ENCODE measurements at places on chromosomes 11 and 22.

DNA sequence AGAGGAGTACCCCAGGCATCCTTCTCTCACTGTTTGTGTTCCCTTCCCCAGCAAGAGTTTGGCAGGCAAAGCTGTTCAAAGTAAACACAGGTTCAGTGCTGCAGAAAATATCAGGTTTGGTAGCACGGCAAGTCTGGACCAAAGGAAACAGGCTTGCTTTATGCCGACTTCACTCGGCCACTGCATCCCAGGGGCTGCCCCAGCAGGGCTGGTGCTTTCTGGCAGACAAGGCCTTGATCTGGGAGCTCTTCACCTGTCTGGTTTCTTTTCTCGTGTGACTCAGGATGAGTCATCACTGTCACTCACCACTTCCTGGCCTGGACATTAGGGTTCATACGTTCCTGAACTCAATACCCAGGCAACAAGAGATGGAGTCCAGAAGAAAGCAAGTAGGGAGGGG lies 52.6 kb upstream of the NAV2 start:
- DNase-seq = no peak

GRCh38 chr11:68064926-68065325 lies 26.1 kb downstream of the TCIRG1 start:
- no peak for DNase-seq

DNA sequence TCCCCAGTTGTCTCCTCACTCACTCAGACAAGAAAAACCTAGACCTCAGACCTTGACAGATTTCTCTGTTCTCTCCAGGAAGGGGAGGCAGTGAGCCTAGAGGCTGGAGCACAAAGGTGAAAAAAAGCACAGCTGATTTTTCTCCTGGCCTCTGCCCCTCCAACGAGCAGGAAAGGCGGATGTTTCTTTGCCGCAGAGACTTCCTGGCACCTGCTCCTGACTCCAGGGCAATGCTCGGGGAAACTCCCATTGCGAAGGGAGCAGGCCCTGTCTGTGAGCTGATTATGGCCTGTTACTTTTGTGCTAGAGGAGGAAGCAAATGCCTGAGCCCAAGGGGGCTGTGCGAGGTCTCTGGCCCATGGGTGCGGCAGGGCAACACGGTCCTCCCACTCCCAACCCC lies 25.4 kb downstream of the MS4A10 start:
- no peak for DNase-seq

- no peak for DNase-seq
These were observed 9.4 kb downstream of the PIK3IP1 start for GRCh38 chr22:31282748-31283468.

- no peak for DNase-seq
These were observed 72.1 kb downstream of the RNF169 start for GRCh38 chr11:74820763-74821162.

DNA sequence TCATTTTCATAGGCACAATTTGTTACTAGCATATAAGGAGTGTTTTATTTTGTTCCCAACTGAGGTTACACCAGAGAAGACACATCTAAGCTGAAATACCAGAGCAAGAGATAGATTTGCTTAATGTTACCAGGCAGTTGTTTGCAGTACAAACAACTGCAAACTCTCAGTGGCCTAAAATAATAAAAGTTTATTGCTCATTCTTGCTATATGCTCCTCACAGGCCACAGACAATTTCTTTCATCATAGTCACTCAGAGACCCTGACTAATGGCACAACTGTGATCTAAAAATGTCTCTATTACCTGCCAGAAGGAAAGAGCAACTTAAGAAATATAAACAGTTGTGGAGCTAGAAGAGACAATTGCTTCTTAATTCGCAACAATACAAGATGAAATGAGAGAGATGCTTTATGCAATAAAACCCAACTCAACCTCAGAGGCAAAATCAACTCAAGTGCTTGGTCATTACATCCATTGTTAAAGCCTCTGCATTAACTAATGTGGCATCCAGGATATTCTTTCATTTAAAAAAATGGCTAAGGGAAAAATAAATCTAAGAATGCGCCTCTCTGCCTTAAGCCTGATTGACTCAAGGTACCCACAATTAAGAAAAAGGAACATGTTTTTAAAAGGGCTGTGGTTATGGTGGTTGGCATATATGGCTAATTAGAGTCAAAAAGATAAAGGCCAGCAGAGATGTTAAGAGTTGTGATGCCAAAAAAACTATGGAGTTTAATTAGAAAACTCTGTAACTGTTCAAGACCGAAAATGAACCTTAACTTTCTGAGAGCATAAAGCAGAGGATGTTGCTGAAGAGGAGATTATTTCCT lies 103.7 kb downstream of the CD44 start:
- no peak for DNase-seq

- no peak for DNase-seq
These were observed 3.9 kb upstream of the SMIM35 start for GRCh38 chr11:118090545-118091162.

- DNase-seq = no peak
These were observed 33.4 kb downstream of the SERPIND1 start for GRCh38 chr22:20807315-20807752.

GRCh38 chr22:22508274-22509176 lies at the start of gene ZNF280B:
ZNF280B (minus strand) TSS chr22:22508742; CDS start chr22:22489398, 19,344 bp downstream.
- DNase-seq = peak; percentile 80

- no peak for DNase-seq
These were observed 620.7 kb upstream of the ARHGAP42 start for GRCh38 chr11:100066399-100066798.

- DNase-seq = no peak
These were observed 35.8 kb upstream of the FIBIN start for GRCh38 chr11:26958005-26958701.

- DNase-seq = no peak
These were observed 38.0 kb downstream of the JHY start for GRCh38 chr11:122920579-122920978.

DNA sequence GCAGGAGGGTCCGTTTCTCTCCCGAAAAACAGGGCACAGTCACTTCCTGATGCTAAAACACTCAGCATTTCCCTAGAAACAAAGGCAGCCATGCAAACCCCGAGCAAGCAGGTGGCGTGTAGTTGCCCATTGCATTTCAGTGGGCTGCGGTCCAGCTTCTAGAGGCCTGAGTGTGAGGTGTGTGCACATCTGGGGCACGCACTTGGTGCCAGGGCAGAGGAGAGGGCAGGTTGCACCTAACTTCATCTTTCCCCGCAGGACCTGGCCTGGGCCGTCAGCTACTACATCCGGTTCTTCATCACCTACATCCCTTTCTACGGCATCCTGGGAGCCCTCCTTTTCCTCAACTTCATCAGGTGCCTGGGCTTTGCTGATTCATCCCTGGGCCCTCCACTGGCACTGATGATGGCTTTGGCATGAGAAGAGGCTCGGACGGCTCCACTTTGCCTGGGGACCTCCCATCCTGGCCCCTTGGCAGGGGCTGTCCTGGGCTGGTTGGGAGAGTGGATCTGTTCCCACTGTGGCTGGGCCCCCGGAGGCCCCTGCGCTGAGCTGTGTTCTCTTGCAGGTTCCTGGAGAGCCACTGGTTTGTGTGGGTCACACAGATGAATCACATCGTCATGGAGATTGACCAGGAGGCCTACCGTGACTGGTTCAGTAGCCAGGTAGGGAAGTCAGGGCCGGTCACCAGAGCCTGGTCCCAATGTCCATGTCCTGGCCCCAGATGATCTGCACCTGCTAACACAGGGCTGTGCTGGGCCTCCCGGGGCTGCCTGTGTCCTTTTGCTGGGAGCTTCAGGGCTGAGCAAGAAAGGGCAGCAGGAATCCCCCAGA lies 28.4 kb downstream of the FADS3 start:
- no peak for DNase-seq

- DNase-seq = no peak
These were observed 344.7 kb upstream of the NCAM1 start for GRCh38 chr11:112616327-112617097.

DNA sequence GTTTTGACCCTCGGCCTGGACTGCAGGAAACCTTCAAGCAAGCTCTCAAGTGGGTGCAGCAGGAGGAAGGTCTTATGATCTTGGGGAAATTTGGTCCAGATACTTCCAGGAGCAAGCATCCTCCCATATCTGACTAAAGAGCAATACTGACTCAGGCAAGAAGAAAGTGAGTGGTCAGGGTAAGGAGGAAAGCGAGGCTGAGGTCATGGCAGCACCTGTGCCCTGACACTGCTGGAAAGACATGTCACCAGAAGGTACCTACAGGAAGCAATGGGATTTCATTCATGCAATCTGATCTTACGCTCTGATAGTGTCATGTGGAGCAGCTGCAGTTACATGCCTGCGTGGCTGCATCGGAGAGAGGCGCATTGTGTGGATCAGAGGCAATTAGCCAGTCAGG lies 6.5 kb upstream of the TOP3B start:
- no peak for DNase-seq

All from stimulated activated CD8-positive, alpha-beta memory T cell treated with anti-CD3 and anti-CD28 coated beads, Interleukin-15, amount 100 ng/mL, for 48 hours (primary cell).